Type B pancreatic cell (in vitro differentiated cells): ENCODE measurements at places on chromosomes 3 and 15.

DNA sequence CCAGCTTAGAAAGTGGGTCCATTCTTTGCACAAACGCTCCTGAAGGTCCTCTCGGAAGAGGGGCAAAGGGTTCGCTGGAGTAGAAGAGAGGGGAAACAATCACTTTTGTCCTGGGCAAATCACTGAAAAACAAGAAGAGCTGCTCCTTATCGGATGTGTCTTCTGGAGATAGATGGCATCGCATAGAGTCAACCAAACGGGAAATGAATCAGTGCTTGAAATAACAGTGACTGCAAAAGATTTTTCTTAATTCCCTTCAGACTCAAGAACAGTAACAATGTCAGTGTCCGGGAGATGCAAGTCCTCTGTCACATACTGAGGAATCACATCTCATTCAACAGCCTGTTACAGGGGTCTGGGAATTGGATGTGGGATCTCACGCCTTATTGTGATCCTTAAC is 78.8 kb upstream of the PCSK6 start:
- DNase-seq, result no peak

- no peak for DNase-seq
Measured at GRCh38 chr15:60901647-60902046, 327.5 kb downstream of the RORA start.

DNA sequence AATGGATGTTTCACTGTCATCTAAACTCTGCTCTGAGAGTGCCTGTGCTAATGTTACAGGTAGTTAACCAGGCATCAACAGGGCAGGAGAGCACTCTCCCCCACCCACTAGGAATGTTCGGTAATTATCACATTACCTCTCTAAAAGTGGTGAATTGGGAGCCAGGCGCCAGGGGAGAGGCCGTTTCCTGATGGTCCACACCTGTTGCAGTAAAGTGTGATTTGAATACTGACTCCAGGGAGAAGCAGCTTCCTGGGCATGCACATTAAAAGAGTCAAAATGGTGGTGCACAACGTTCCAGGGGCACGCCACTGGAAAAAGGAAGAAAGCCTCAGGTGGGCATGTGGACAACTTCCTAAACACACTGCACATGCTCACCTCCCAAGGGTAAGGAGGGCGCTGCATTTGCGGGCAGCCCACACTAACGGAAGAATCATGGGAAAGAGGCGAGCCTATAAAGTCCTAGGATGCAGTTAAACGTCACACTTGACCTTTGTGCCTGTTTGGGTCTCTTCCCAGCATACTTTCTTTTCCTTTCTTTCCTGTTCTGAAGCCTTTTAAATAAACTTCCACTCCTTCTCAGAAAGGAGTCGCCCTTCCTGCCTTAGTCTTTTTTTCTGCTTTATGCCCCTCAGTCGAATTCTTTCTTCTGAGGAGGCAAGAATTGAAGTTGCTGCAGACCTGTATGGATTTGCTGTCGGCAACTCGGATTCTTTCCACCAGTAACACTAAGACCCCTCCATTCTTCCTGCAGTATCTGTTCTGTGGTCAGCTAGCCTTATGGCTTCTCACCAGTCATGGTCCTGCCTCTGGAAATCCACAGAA is 28.9 kb upstream of the GPD1L start:
- no peak for DNase-seq

DNA sequence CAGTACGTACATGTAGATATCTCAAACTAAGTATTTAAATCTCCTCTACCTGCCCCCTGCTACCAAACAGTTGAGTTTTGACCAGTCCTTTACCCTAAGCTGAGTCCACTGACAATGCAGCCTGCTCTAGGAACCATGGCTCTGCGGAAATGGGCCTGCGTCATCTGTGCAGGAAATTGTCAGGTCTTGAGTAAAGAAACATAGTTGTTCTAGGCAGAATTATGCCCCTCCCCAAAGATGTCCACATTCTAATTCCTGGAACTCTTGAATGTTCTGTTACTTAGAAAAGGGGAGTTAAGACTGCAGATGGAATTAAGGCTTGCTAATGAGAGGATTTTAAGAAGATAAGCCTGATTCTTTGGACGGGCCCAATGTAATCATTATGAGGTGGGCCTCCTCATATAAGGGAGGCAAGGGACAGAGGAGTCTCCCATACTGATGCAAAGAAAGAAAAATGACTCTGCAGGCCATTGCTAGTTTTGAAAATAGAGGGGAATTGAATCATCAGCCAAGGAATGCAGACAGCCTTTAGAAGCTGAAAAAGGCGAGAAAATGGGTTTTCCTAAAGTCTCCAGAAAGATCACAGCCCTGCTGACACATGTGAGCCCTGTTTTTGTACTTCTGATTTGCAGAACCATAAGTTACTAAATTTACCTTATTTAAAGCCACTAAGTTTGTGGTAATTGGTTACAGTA is 5.5 kb upstream of the VGLL3 start:
- DNase-seq, result no peak

- no peak for DNase-seq
Measured at GRCh38 chr3:106277731-106278130, 408.9 kb upstream of the CBLB start.

- no peak for DNase-seq
Measured at GRCh38 chr15:75420698-75421097, 30.8 kb downstream of the SIN3A start.

DNA sequence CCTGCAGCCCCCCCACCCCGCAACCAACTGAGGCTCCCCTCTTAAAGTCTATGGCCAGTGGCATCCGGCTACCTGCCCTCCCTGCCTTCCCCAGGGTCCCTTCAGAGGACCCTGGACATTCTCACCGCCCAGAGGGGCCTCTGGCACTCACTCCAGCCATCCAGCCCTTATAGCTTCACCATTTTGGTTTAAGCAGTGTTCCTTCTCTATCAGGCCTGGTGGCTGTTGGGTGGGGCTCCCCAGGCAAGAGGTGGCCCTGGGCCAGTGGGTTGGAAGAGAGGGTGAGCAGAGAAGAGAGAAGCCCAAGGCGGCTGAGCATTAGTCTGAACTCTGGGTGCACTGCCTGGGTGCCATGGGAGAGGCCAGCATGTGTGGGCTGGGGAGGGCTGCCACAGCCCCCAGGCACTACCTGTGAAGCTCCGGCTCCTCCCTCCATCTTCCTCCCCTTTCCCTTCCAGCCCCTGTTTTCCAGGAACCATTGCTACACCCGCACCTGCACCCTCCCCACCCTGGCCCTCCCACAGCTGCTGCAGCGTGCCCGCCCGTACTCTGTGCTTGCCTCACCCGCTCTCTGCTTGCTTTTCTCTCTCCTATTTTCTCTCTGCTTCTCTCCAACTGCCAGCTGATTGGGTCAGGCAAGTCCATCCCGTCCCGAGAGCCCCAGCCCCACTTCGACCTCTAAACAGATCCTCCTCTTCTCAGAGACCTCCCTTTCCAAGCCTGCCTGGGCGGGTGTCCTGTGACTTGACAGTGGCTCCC is 168.2 kb downstream of the TBC1D2B start:
- peak; percentile 60 for DNase-seq

DNA sequence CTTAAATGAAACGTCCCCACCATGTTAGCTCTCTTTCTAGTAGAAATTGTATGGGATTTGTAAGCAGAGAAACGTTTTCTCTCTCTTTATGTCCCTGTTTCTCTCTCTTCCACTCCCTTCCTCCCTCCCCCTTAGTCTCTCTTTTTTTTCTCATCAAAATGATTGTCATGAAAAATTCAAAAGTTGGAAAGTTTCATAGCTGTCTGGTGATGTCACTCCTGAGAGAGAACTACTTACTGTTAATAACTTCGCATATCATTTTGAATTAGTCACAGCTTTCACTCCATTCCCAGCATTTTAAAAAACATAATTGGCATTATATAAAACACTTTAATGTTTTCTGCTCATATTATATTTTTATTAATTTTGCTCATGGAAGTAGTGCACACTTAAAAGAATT is 331.1 kb downstream of the C3orf38 start:
- DNase-seq, result no peak

DNA sequence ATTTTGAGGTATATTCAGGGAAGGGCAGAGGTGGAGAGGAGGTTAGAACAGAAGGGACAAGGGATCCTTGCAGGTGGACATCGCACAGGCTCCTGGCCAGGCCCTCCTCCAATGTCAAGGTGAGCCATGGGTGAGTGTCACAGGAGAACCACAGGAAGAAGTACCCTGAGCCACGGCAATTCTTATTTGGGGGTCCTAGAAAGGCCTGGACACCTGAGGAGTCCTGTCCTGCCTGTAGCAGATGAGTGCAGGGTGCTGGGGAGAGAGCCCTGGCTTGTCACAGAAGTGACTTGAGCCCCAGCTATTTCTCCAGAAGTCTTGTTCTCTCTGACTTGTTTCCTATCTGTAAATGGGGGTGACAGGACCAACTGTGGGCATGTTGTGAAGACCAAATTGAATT is 4.3 kb downstream of the SLC6A20 start:
- peak; percentile 32 for DNase-seq

GRCh38 chr3:55458181-55458790 is 28.8 kb downstream of the WNT5A start:
- DNase-seq, result no peak

DNA sequence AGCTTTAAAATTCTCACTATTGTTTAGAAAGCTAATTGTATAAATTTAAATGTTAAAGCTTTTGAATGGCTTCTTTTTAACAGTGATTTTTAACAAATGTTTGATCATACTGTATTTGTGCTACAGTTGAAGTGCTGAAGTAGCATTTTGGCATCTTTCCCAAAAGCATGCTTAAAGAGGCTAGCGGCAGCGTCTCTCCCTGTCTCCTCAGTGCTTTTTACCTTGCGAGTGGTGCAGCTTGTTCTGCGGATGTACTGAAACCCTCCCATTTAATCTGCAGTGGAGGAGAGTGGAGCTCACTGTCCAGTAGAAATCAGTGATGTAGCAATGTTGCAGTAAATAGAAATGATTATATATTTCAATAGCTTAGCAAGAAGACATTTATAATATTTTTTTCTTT is 43.7 kb downstream of the LRRC49 start:
- no peak for DNase-seq

GRCh38 chr3:169827712-169828111 is 15.0 kb upstream of the LRRC34 start:
- no peak for DNase-seq

DNA sequence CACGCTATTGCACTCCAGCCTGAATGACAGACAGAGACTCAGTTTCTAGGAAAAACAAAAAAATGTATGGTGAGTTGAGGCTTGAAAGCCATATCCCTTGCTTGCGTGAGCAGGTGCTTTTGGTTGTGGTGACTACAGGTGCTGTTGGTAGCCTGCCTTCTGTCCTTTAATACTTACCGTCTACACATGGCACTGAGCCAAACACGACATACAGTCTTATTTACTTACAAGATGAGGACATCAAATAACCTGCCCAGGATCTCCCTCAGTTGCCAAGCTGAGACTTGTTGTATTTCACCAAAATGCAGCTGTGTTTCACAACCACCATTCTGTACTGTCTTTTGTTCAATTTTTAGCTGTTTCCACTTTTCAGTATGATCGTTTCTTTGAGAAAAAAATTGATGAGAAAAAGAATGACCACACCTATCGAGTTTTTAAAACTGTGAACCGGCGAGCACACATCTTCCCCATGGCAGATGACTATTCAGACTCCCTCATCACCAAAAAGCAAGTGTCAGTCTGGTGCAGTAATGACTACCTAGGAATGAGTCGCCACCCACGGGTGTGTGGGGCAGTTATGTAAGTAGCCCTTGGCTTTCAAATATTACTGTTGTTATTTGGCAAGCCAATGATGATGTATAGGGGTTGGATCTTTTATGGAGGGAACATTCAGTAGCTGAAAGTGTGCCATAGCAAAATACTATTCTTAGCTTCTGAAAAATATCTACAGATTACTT is 6.5 kb downstream of the ALAS1 start:
- DNase-seq, result no peak

DNA sequence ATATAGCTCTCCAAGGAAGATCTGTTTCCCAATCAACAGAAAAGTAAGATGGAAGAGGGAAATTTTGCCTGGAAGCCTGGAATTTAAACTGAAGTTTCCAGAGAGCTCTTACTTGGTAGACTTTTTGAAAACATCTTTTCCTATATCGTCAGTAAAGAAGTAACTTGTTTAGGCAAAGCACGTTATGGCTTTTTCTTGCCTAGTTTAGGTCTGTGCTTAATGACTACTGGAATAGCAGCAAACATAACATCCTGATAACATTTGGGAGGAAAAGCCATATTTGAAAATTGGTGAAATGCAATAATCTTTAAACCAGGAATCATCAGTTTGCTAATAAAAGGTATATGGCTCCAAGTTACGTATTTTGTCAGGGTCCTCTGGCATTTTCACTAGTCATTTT is 160.4 kb upstream of the CGNL1 start:
- no peak for DNase-seq

DNA sequence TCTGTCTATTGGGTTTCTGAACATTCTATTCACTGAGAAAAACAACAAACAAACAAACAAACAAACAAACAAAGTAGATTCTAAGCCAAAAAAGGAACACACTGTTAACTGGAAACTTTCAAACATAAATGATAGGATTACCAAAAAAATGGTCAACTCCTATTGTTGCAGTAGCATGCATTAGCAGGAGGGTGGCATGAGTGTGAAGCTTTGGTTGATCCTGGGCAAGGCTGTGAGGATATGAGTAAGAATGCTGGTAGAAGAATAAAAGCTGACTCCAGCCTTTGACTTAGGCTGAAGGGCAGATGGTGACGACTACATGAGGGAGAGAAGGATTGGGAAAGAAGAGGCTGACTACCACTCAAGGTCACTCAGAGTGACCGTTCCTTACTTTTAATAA is 810.3 kb downstream of the VGLL3 start:
- no peak for DNase-seq

GRCh38 chr3:43072361-43072760 is 33.5 kb downstream of the POMGNT2 start:
- DNase-seq, result no peak

DNA sequence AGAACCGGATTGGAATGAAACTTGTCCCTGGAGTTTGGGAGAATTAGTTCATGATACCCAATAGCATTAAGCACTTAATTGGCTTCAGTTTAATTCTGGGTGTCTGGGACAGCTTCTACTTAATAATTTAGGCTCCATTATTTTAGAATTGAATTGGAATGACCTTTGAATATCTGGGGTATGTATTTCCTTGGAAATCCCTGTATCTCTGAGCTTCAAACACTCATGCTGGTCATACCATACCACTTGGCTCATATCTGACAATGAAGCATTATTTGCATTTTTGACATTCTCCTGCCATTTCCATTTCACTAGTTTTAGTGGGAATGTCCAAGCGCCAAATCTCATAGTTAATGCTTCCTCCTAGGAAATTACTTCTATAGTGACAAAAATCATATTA is 393.1 kb downstream of the DIPK2A start:
- no peak for DNase-seq

DNA sequence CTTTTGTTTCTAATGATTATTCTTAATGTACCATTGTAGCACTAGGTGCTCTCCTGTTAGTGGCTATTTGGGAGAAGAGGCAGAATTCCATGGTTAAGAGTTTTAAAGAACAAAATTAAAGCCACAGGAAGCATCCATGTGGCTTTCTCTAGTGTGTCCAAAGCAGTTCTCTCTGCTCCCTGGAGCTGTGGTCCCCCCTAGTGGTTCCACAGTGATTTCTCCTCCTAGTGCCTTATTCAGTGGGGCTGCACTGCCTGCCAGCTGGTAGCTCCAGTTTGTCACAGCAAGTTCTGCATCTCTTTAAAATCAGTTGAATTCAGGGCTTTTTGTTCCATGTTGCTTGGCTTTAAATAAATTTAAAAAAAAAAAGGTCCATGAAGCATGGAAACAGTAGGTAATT is 39.6 kb upstream of the FAM98B start:
- DNase-seq, result no peak
